Activated T-cell treated with anti-CD3 and anti-CD28 coated beads, Interleukin-2, amount 50 U/mL, for 1 hour (primary cell): ENCODE measurements at places on chromosomes 2 and 18.

GRCh38 chr18:24560511-24560981 lies 100.1 kb downstream of the HRH4 start:
- no peak for DNase-seq

- no peak for DNase-seq
Measured at GRCh38 chr2:47499621-47500309, 96.8 kb downstream of the MSH2 start.

- no peak for DNase-seq
Measured at GRCh38 chr18:29226213-29226612, 1049.3 kb upstream of the CDH2 start.

- no peak for DNase-seq
Measured at GRCh38 chr18:41113885-41114482, 841.0 kb upstream of the PIK3C3 start.

GRCh38 chr2:97785818-97786217 lies 72.4 kb downstream of the ZAP70 start:
- DNase-seq = no peak

- no peak for DNase-seq
Measured at GRCh38 chr2:2851806-2852777, 521.0 kb upstream of the MYT1L start.

DNA sequence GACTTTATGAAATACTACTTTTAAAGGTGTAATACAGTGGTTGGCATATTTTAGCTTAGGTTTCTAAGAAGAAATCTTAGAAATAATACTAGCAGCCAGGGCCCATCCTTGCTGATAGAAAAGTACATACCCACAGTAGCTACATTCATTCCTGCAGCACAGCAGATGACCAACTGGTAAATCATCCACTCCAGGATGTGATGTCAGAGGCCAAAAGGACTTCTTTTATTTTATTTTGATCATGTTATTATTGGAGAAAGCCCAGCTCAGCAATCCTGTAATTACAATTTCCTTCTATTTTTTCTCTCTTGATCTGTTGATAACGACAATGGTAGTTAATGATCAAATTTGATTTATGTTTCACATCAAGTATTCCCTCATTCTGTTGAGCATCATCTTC lies 18.0 kb upstream of the TTN start:
- DNase-seq = no peak

DNA sequence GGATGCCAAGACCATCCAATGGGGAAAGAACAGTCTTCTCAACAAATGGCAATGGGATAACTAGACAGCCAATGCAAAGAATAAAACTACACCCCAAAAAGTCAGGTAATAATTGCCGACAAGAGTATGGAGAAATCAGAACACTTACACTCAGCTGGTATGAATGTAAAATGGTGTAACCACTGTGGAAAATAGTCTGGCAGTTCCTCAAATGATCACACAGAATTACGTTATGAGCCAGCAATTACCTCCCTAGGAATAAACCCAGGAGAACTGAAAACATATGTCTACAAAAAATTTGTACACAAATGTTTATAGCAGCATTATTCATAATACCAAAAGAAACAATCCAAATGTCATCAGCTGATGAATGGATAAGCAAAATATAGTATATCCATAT lies 8.8 kb downstream of the IWS1 start:
- no peak for DNase-seq

- no peak for DNase-seq
Measured at GRCh38 chr2:15367715-15368114, 193.4 kb downstream of the NBAS start.

DNA sequence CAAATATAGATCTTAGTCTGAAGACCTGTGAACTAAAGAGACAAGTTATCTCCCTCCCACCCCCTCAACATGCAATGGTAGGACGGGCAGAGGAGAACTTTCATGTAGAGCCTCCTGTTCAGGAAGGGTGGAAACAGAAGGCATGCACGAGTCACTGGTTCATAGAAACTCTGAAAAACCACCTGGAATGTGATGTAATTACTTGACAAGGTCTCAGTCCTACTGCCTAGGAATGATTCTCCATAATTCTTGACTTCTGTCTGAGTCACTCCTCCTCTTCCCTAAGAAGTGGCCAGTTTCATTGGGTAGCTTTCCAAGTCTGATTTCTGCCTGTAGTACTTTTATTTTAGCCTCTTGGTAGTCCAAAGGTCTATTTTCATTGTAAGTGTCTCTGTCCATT lies 277.3 kb downstream of the PTPRM start:
- DNase-seq = no peak

DNA sequence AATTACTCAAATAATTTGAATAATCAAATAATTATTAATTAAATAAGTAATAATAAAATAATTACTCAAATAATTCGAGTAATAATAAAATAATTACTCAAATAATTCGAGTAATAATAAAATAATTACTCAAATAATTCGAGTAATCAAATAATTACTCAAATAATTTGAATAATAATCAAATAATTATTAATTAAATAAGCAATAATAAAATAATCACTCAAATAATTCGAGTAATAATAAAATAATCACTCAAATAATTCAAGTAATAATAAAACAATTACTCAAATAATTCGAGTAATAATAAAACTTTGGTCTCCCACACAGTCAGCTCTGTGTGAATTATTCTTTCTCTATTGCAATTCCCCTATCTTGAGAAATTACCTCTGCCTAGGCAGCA lies 30.0 kb upstream of the LINC00305 start:
- no peak for DNase-seq

DNA sequence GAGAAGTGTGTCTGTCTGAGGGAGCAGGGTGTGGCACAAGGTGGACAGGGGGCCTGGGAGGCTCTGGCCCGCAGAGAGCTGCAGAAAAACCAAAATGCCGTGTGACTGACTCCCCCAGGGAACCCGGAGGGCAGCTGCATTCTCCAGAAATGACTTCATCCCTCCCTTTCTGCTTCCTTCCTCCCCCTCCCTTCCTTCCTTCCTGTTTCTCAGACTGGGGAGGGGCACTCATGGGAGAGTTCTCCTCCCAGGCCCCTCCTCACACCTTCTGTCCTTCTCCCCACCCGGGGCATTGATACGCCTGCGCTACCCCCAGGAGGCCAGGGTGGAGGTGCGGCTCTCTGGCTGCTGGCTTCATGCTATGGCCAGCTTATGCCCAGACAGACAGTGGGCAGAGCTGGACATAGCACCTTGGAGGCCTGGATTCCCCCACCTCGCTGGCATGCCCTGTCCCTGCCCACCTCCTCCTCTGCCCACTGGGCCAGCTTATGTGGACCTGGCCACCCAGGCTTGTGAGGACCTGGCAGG lies 8.2 kb upstream of the GPR17 start:
- DNase-seq = no peak

- no peak for DNase-seq
Measured at GRCh38 chr2:28345619-28346018, 47.0 kb upstream of the FOSL2 start.

- DNase-seq = no peak
Measured at GRCh38 chr2:74740741-74741431, 86.8 kb downstream of the SEMA4F start.

DNA sequence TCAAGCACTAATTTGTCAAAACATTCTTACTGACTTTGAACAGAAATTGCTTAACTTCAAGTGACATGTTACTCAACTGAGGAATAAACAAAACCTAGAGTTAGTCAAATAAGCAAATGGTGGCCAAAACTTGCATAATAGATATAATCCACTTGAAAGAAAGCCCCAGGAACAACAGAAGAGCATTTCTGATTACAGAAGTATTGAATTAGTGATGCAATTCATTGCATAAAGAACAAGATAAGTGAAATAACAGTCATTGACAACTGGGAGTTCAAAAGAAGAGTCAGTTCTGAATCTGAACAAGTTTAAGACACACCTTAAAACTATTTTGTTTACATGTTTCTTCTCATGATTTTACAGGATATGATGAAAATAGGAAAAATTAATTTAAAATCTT lies 30.8 kb downstream of the COBLL1 start:
- DNase-seq = no peak

DNA sequence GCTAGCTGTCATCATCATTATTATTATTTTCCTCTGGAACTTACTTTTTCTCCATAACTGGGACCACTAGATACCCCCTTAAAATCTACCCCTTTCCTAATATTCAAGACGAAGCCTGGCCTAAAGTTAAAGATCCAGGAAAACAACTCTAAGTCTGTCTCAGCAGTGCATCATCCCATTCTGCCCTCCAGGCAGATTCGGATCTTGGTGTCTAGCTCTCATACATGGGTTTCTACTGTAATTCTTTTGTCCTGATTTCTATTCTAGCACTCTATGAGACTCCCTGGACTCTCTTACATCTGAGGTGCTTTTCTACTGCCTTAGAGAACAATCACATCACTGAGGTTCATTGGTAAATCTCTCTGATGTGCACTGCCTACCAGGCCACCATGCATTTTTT lies 35.5 kb downstream of the MAP2 start:
- DNase-seq = no peak

GRCh38 chr2:46703588-46703987 lies 212.0 kb downstream of the MCFD2 start:
- DNase-seq = no peak
